Activated T-helper 9 cell treated with anti-CD3 and anti-CD28 coated beads, Interleukin-2, amount 50 U/mL, for 16 hours (primary cell): ENCODE measurements at places on chromosomes 7 and 10.

DNA sequence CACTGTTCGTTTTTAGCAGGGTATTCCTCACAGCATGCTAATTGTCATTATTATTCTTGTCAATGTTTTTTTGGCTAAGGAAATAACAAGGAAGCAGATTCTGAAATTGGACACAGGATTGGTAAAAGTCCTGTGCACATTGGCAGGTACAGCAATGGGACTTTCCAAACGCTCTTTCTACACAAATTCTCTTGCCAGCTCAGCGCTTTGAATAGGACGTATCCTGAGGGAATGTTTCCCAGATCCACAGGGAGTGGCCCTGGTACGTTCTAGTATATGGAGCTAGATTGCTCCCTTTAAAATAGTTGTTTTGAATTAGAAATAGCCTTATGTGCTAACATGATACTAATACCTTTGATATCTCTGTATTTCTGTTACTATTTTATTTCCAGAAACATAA lies 82.8 kb upstream of the GRB10 start:
- DNase-seq: no peak

DNA sequence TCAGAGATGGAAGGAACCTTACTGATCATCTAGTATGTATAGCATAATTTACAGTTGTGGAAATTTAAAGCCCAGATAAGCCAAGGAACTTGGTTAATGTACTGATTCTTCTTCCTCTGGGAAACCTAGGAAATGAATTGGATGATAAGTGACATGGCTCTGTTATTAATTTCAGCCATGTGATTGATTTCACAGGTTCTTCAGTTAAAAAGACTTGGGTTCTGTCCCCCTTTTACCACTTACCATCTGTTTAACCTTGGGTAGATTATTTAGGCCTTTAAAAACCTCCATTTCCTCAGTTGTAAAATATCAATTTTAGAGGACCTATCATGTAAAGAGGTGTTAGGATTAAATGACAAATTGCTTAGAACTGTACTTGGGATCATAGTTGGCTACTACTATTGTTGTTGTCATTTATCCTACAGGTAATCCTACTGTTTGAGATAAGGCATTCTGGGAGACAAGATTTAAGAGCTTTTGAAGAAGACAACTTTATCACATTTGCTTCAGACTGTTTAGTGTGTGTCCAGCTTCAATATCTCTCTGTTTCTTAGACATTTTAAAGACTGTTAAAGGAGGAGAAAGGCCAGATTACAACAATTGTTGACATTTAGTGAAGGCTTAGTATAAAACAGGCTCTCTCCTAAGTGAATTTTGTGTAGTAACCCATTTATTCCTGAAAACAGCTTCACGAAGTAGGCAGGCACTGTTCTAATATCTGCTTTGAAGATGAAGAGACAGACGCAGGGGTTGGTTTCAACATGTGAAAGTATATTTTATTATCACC lies 997.1 kb upstream of the C7orf33 start:
- no peak for DNase-seq

- DNase-seq: no peak
Measured at GRCh38 chr10:125105155-125105554, 55.2 kb downstream of the CTBP2 start.

DNA sequence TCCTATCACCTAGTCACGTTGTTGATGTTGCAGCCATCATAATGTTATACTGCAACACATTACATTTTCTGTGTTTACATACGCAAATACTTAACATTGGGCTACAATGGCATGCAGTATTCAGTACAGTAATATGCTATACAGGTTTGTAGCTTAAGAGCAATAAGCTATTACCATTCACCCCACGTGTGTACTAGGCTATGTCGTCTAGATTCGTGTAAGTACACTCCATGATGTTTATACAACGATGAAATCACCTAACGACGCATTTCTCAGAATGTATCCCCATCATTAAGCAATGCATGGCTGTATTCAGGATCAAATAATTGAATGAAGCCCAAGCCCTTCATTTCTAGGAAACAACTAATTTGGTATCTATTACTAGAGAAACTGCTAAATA lies 43.4 kb upstream of the C1GALT1 start:
- no peak for DNase-seq

DNA sequence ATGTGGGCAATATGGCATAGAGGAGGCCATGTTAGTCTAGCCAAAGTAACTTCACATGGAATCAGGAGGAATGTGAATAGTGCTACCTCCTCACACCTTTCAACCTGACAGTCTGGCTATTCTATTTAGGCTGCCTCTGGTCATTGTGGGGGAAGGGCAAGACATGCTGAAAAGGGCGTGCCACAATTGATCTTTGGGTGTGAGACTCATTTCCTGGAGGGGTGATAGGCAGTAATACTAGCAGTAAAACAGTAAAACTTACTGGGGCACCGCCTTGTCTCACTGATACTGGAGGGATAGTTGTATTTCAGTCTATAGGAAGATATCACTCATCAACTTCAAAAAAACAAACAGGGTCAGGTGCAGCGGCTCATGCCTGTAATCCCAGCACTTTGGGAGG lies 88.7 kb downstream of the TMEM168 start:
- no peak for DNase-seq

DNA sequence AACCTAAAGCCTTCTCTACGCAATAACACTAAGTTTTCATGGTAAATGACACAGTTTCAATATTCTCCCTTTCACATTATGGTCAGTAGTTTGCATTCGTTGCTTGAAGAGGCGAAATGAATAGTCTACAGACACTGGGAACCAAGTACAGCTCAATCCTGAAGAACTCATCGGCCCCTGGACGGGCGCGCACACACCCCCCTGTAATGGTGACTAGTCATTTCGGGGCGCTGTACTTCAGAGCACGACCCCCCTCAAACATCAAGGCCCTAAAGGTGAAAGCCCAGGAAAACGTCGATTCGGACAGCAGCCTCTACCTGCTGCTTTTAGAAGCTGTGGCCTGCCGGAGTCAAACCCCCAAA lies 1.0 kb downstream of the NT5C2 start:
- DNase-seq: no peak

DNA sequence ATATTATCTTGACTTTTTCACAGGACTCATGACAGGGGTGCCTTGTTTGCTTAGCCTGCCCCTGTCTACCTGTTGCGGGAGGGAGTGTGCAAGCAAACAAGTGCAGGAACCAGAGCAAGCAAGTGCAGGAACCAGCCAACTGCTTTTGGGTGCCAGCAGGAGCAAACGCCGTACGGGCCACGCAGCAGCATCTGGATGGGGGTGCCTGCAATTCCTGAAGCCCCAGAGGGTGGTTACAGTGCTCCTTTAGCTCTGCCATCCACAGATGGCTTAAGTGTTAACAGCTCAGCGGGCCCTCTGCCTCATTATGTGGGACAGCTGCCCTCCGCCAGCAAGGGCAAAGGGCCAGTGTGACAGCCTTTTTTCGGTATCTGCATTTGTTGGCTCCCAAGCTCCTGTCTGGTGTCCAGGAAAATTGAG lies 83.5 kb downstream of the MICU1 start:
- no peak for DNase-seq

GRCh38 chr7:122255454-122255853 lies 49.1 kb downstream of the FEZF1 start:
- DNase-seq: no peak

GRCh38 chr10:113609704-113610108 lies 54.1 kb downstream of the NRAP start:
- no peak for DNase-seq

DNA sequence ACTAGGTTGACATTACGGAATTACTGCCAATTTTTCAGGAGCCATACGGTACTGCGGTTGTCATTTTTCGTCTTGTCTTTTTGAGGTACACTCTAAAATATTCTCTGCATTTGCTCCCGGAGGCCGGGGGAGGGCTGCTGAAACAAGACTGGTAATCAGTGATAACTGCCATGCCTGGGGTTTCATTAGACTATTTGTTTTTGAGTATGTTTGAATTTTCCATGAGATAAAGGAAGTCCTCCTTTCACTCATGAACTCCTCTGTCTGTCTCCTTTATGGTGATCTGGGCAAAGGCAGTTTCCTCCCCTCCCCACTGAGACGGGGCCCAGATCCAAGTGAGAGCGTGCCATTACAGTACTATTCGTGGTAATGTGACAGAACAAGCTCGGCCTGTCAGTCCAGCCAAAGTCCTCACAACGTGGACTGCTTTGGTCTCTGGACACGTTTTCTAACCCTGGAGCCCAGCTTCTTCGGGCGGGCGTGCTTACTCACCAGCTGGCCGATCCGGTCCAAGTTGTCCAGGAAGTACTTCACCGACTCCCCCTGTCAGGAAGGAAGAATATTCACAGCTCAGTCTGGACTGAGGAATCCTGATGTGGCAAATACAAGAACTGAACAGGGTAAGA lies 45.1 kb downstream of the AMZ1 start:
- DNase-seq: no peak

- no peak for DNase-seq
Measured at GRCh38 chr10:10605551-10606081, 412.1 kb upstream of the CELF2 start.

GRCh38 chr10:102016416-102016815 lies 39.6 kb downstream of the ARMH3 start:
- no peak for DNase-seq

DNA sequence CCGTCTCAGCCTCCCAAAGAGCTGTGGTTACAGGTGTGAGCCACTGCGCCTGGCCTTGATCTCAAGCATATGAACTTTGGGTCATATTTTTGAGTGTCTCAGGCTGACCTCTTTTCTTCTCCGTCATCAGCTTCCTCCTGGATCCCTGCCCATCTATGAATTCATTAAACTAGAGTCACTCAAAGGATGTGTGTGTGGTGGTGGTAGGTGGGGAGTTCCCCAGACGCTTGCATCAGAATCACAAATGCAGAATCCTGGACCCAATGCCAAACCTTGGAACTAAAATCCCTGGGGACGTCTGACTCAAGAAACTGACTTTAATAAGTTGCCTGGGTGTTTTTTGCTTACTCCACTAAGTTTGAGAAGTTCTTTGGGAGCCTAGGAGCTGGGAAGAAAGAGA lies 6.7 kb upstream of the CREB5 start:
- DNase-seq: no peak

DNA sequence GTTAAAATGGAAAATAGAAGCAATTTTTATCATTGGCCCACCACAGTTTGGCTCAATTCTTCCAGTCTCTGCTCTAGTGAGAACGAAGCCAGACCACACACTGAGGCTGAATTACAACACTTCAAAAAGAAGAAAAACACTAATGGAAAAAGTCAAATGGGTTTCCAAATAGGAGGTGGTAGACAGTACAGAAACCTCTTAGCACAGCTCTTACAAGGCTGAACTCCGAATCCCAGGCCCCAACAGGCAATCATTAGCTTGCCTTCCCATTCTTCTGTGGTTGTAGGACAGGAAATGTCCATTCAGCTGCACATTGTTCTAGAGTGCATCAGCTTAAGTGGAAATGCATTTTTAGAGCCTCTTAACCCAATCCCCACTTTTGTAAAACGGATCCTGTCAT lies 115.1 kb upstream of the MEOX2 start:
- DNase-seq: no peak

DNA sequence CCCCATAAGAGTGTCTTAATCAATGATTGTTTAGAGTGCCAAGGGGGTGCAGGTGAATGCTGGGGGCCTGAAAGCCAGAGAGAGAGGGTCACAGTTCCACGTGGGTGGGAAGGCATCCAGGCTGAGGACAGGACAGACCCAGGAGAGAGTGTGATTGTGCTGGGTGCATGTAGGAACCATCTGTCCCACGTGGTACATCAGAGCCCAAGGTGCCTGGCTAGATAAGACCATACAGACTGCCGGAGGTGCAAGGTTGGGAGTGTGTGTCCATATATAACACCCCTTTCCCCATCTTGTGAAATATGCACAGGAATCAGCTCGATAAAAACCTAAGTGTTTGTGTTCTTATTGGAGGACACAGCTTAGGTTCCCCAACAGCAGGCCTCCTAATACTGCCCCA lies 85.5 kb downstream of the WIPF3 start:
- no peak for DNase-seq

GRCh38 chr7:157610671-157611295 lies 274.0 kb downstream of the DNAJB6 start:
- DNase-seq: no peak

- no peak for DNase-seq
Measured at GRCh38 chr10:126391192-126391885, 3.1 kb upstream of the ADAM12 start.

GRCh38 chr7:82810558-82811259 lies 352.0 kb downstream of the PCLO start:
- no peak for DNase-seq

DNA sequence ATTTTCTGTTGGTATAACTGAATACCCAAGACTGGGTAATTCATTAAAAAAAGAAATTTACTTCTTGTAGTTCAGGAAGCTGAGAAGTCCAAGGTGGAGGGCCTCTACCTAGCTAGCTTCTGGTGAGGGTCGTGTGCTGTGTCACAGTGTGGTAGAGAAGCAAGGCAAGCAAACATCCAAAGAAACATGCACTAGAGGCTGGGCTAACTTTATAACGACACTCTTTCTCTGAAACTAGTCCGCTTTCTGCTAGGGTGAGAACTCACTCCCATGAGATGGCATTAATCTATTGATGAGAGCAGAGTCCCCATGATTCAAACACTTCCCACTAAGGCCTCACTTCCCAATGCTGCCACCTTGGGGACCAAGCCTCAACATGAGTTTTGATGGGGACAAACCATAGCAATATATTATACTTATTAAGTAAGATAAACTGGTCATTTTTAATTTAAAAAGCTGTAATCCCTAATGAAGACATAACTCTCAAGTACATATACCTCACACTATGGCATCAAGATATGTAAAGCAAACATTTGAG lies 50.8 kb downstream of the PHYHIPL start:
- DNase-seq: no peak

- no peak for DNase-seq
Measured at GRCh38 chr7:27192546-27193334, 7.2 kb downstream of the HOXA13 start.

GRCh38 chr10:119827430-119827829 lies 45.2 kb downstream of the MCMBP start:
- no peak for DNase-seq

DNA sequence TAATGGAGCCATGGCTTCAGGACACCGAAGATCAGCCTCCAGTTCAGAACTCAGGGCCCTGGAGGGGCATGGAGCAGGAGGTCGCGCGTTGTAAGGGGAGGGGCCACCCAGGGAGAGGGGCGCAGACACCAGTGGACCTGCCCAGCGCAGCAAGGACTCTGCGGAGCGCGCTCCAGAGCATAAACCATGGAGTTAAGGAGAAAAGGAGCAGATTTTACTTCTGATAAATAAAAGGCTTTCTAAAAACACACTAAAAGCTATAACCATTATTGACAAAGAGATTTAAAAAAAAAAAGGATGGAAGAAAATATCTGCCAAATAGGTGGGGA lies 10.5 kb downstream of the CALY start:
- no peak for DNase-seq

- no peak for DNase-seq
Measured at GRCh38 chr7:129947701-129948100, 5.1 kb downstream of the UBE2H start.

DNA sequence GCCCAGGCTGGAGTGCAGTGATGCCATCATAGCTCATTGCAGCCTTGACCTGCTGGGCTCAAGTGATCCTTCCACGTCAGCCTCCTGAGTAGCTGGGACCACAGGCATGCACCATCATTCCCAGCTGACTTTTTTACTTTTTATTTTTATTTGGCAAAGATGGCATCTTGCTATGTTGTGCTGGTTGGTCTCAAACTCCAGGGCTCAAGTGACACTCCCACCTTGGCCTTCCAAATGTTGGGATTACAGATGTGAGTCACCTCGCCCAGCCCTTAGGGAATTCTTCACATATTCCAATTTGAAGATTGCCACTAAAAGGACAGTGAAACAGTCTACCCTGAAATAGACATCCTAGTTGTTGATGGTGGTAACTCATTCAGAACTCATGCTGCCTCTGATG lies 27.7 kb downstream of the SUGCT start:
- DNase-seq: no peak
